Natural killer cell (primary cell): ENCODE measurements at places on chromosomes 12 and 14.

DNA sequence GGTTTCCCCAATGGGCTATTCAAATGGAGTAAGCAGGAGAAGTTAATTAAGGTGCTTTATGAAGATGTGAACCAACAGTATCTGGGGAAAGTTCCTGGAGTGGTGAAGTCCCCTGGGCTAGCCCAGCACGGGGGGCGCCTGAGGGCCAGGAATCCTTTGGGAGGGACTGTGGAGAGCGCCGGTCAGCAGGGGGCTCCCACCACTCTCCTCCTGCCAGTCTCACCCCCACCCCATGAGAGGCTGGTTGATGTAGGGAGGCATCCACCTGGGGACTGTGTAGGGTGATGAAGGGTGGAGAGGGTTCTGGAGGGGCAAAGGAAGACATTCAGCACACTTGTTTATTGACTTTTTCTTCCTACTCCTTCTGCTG is 4.4 kb downstream of the CEBPE start:
- DNase-seq: no peak

DNA sequence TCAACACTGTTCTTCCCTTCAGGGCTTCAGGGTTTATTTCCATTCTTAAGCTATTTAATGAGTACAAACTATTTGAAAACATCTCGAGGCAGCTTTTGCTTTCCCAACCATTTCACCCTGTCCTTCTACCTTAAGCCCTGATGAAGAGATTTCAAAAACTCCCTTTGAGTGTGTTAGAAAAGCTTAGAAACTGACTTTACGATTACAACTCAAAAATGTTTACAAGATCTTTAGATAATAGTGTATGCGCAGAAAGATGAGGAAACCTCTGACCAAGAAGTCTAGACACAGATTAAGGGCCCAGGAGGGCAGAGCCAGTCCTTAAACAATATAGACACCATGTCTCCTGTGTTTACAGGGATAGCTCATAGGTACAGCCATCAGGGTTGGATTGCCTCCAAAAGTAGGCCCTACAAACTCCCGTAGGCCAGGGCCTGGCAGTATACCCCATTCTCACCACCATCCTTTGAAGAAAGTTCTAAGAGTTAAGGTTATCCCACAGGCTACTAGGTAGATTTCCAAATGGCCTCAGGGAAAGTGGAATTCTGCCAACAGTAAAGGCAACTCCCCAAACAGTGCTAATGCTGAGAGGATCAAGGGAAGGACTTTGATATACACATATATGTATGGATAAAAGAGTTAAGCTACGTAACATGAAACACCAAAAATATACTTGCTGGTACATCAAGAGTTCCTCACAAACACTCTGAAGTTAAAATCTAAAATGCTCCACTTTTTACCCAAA is 11.4 kb upstream of the SOS2 start:
- DNase-seq: no peak

DNA sequence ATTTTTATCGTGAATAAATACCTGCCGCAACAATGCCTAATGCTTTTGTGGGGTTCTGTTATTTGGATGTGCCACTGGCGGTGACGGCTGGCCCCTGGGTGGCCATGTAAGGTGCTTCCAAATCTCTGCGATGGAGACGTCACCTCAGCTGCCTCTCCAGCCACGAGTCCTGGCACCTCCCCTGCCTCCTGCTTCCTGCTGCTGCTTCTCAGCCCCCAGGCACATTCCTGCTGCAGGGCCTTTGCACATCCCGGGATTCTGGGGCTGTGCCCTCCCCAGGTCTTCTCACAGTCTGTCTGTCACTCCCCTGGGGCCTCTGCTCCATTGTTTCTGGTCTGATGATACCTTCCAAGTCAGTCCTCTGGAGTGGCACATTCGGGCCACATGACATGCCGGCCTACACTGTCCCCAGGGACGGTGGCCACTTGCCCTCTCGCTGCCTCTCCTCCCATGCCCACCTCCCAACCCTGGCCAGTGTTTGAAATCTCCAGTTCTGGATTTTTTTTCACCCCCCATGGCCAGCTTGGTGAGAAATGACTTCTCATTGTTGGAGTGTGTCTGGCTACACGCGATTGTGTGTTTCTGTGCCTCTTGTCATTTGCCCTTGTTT is 151.8 kb downstream of the KIF26A start:
- no peak for DNase-seq

DNA sequence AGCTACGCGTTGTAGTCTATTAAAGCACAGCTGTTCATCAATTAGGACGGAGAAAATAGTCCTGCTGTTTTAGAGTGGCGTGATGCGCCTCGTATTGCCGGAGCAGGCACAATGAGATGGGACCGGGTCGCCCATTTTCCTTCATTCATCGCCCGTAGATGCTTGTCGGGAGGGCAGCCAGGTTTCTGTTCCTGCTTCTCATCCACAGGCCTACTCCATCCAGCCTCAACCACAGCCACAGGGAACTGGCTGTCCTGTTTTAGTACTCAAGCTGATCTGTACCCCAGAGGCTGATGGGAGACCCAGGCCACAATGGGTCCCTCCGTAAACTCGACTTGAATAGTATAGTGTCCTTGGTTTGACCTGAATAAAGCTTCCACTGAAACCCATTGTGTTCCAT is 264.0 kb downstream of the VRK1 start:
- DNase-seq: no peak

GRCh38 chr14:83478741-83479140 is 1945.1 kb upstream of the SEL1L start:
- DNase-seq: no peak

DNA sequence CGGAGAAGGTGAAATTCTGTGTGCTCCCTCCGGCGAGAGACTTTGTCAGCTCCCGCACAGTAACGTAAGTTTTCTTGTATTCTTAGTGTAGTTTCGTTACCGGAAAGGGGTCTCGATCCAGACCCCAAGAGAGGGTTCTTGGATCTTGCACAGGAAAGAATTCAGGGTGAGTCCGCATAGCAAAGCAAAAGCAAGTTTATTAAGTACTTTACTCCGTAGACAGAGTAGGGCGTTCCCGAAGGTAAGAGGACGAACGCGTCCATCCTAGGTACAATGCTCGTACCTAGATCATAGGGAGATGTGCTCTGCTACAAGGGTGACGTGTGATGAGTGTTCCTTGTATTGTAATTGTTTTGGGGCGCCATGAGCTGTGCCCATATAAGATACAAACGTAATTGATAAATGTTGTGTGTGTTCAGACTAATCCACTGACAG is 293 bp downstream of the IFI27L1 start:
- no peak for DNase-seq

GRCh38 chr12:126719912-126720705 is 1546.9 kb upstream of the TMEM132C start:
- no peak for DNase-seq

GRCh38 chr12:3562484-3562883 is 71.5 kb downstream of the PRMT8 start:
- no peak for DNase-seq

DNA sequence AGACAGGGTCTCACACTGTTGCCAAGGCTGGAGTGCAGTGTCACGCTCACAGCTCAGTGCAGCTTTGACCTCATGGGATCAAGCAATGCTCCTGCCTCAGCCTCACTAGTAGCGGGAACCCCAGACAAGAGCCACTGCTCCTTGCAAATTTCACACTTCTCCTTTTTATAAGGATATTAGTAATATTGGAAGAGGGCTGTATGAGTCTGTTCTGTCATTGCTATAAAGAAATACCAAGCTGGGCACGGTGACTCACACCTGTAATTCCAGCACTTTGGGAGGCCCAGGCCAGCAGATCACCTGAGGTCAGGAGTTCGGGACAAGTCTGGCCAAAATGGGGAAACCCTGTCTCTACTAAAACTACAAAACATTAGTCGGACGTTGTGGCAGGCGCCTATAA is 12.9 kb upstream of the ORAI1 start:
- DNase-seq: no peak

GRCh38 chr14:63918411-63918810 is 65.6 kb downstream of the SYNE2 start:
- DNase-seq: no peak
